ENCODE measurements at places on chromosomes 2 and 18. TPM values are rescaled to one million over a fixed set of nuclear protein-coding genes. Genes with fewer than 3 reads are reported as not detected.

- DNase-seq: peak; percentile 80
- peaks cover 22% of the 10 kb centered on the region for H3K4me1 ChIP-seq
- no peak overlapping the region for H3K4me3 ChIP-seq
- no peaks in the 10 kb centered on the region for H3K27me3 ChIP-seq
- peak overlapping the region; percentile 35 for H3K27ac ChIP-seq
These were observed 13.2 kb upstream of the ITGAV start for GRCh38 chr2:186576614-186577013.

SLC40A1 gene
- total RNA-seq: not detected

- peaks cover 9% of the 10 kb centered on the region for H3K27me3 ChIP-seq
- no peak for DNase-seq
- H3K36me3 ChIP-seq: no peaks in the 10 kb centered on the region
- no peaks in the 10 kb centered on the region for H3K4me1 ChIP-seq
- no peak overlapping the region for H3K27ac ChIP-seq
These were observed 162.9 kb downstream of the NAPG start for GRCh38 chr18:10688766-10689165.

GRCh38 chr2:184032983-184033382 lies 565.3 kb upstream of the ZNF804A start:
- H3K4me1 ChIP-seq: no peaks in the 10 kb centered on the region
- no peak for DNase-seq
- no peak overlapping the region for H3K4me3 ChIP-seq
- H3K27ac ChIP-seq: no peak overlapping the region
- H3K36me3 ChIP-seq: no peaks in the 10 kb centered on the region

- DNase-seq: peak; percentile 5
- H3K4me3 ChIP-seq: peak within 1 kb of the TSS; percentile 45
- H3K27ac ChIP-seq: no peak within 1 kb of the TSS
- H3K27me3 ChIP-seq: peaks cover 46% of the 10 kb centered on the region
These were observed at the start of gene GALR1 for GRCh38 chr18:77249569-77250500. Gene GALR1 (plus strand): TSS chr18:77249848. CDS start chr18:77250549, 701 bp downstream.

DNA sequence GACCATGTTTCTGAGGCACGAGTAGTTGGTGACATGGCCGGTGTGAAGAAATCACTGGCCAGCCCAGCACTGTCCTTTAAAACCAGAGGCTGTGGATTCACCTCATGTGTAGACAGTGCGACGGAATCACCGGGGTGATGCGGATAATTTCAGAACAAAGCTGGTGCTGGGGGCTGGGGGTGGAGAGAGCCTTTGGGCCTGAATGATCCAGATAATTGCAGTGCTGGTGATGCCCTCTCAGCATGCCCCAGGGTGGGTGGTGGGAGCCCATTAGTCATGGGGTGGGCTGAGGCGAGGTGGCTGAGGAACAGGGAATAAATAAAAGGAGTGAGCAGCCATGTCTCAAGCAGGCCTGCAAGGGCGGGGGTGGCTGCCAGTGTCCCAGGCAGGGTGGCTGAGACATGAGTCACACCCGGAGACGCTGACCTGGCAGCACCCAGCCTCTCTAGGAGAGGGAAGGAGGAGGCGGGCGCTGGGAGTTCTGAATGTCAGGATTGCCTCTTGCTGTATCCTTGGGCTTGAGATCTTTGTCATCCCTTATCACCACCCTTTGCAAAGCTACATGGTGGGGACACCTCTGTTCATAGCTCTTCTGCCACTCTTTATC lies 151.1 kb upstream of the MSH6 start:
- H3K4me1 ChIP-seq: peaks cover 11% of the 10 kb centered on the region
- peak; percentile 95 for DNase-seq
- no peaks in the 10 kb centered on the region for H3K27me3 ChIP-seq
- peak overlapping the region; percentile 29 for H3K27ac ChIP-seq
- H3K36me3 ChIP-seq: no peaks in the 10 kb centered on the region

DNA sequence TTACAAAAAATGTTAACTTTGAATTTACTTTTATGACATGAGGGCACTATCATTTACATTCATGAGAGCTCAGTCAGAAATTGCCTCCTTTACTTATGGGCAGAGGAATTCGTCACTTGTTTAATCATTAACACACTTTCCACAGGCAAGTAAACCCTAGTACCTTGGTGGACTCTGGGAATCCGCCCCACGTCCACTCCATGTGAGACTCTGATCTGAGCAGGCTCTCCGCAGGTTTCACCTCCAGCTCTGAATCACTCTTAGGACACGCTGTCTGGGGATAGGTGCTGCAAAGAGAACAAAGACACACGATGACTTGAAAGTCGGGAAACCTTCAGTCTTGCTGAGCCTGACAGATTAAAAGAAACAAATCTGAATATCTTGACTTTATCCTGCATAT lies 73.6 kb downstream of the LPIN2 start:
- H3K27ac ChIP-seq: no peak overlapping the region
- H3K36me3 ChIP-seq: peaks cover 21% of the 10 kb centered on the region
- H3K4me3 ChIP-seq: no peak overlapping the region
- peaks cover 14% of the 10 kb centered on the region for H3K4me1 ChIP-seq
- DNase-seq: no peak

GRCh38 chr2:196046123-196046917 lies 22.3 kb downstream of the DNAH7 start:
- H3K36me3 ChIP-seq: no peaks in the 10 kb centered on the region
- H3K4me3 ChIP-seq: no peak overlapping the region
- no peak for DNase-seq
- no peak overlapping the region for H3K27ac ChIP-seq
- no peaks in the 10 kb centered on the region for H3K4me1 ChIP-seq

GRCh38 chr18:66329716-66330115 lies 274.2 kb downstream of the CDH19 start:
- DNase-seq: no peak
- H3K4me1 ChIP-seq: no peaks in the 10 kb centered on the region
- H3K4me3 ChIP-seq: no peak overlapping the region
- no peaks in the 10 kb centered on the region for H3K27me3 ChIP-seq
- no peaks in the 10 kb centered on the region for H3K36me3 ChIP-seq

DNA sequence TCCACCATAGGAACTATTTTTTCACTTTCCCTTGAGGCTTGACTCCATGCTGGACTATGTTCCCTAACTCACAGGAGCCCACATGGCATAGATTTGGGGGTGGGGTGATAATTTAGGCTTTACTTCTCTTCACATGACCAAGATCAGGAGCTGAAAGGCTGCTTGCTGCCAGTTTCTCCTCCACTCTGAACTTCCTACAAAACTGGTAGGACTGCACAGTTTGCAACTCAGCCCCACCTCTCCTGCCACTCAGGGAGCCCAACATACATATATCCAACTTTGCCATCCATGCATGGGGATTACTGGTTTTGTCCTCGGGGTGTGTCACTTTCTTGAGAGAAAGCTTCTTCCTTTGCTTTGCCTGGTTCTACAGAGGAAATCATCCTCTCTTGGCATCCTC lies 14.2 kb downstream of the INO80D start:
- H3K27me3 ChIP-seq: no peaks in the 10 kb centered on the region
- no peak overlapping the region for H3K4me3 ChIP-seq
- no peak for DNase-seq
- H3K36me3 ChIP-seq: no peaks in the 10 kb centered on the region
- H3K27ac ChIP-seq: no peak overlapping the region

QPCT gene
- total RNA-seq: 37.4 TPM
